ENCODE measurements at places on chromosomes 11 and 22.

DNA sequence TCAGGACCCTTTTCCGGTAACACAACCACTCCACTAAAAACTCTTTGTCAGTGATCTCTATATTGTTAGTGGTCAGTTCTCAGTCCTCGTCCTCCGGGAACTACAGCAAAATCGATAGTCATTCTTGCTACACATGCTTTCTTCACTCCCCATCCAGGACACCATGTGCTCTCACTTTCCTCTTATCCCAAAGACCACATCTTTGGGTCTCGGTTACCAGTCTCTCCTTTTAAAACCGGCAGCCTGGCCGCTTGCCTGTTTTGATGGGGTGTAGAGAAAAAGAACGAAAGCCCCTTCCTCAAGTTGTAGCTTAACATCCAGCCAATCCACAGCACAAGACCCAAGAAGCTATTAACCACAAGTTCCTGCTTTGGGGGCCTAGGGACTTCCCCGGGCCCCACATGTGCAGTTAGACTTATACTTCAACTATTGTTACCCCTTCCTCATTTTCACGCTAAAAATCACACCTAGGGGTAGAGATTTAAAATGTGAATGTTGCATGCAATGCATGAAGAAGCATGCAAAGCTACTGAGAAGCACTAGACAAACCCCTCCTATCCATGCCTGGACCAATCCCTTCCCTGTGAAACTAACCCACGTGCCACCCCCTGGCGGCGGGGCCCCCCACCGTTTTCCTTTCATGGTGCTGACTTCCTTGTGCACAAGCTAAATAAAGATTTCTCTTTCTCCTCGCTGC lies 1.5 kb upstream of the TOLLIP start:
- peak overlapping the region; percentile 85 for H3K4me3 ChIP-seq
- DNase-seq = peak; percentile 77
- H3K27ac ChIP-seq = peak overlapping the region; percentile 96
- no peaks in the 10 kb centered on the region for H3K27me3 ChIP-seq
- H3K4me1 ChIP-seq = peaks cover 52% of the 10 kb centered on the region
- H3K36me3 ChIP-seq = no peaks in the 10 kb centered on the region

DNA sequence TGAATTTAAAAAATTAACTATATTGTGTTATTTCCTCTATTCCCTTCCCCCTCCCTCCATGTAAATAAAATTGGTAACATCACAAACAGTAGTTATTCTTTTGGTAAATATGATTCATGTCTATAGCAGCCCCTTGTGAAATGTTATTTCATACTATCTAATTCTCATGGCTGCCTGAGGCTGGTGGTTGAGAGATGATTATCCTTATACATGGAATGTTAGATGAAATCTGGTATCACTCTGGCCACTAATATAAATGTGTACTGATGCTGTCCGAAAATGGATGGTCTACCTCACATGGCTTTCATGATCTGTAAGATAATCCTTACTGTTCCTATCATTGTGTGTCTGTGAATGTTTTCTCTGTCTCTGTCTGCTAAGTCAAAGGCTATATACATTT lies 25.0 kb upstream of the EXPH5 start:
- H3K4me1 ChIP-seq = no peaks in the 10 kb centered on the region
- H3K4me3 ChIP-seq = no peak overlapping the region
- DNase-seq = no peak
- H3K27me3 ChIP-seq = no peaks in the 10 kb centered on the region
- H3K27ac ChIP-seq = no peak overlapping the region
- H3K36me3 ChIP-seq = no peaks in the 10 kb centered on the region

GRCh38 chr11:102345904-102346303 lies 1.1 kb upstream of the BIRC2 start:
- peaks cover 13% of the 10 kb centered on the region for H3K36me3 ChIP-seq
- DNase-seq = peak; percentile 75
- H3K27me3 ChIP-seq = no peaks in the 10 kb centered on the region
- no peak overlapping the region for H3K4me3 ChIP-seq

DNA sequence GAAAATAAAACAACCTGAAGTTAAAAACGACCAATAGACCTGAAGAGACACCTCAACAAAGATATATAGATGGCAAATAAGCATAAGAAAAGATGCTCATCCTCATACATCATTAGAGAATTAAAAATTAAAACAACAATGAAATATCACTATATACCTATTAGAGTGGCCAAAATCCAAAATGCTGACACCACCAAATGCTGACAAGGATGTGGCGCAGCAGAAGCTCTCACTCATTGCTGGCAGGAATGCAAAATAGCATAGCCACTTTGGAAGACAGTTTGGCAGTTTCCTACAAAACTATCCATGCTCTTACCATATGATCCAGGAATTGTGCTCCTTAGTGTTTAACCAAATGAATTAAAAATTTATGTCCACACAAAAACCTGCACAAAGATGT lies 55.0 kb upstream of the APOA1 start:
- no peak for DNase-seq
- H3K27me3 ChIP-seq = no peaks in the 10 kb centered on the region
- H3K4me1 ChIP-seq = peaks cover 4% of the 10 kb centered on the region

GRCh38 chr22:23775779-23776375 lies 3.2 kb downstream of the MMP11 start:
- DNase-seq = no peak
- no peaks in the 10 kb centered on the region for H3K36me3 ChIP-seq
- no peak overlapping the region for H3K27ac ChIP-seq
- no peaks in the 10 kb centered on the region for H3K27me3 ChIP-seq
- peaks cover 21% of the 10 kb centered on the region for H3K4me1 ChIP-seq

GRCh38 chr11:113202431-113202830 lies 112.0 kb upstream of the TTC12 start:
- no peaks in the 10 kb centered on the region for H3K4me1 ChIP-seq
- H3K36me3 ChIP-seq = peaks cover 22% of the 10 kb centered on the region
- H3K27ac ChIP-seq = no peak overlapping the region
- H3K4me3 ChIP-seq = no peak overlapping the region
- DNase-seq = no peak

GRCh38 chr11:26949846-26950245 lies 44.1 kb upstream of the FIBIN start:
- H3K36me3 ChIP-seq = no peaks in the 10 kb centered on the region
- H3K27me3 ChIP-seq = no peaks in the 10 kb centered on the region
- no peak overlapping the region for H3K27ac ChIP-seq
- H3K4me1 ChIP-seq = no peaks in the 10 kb centered on the region
- DNase-seq = no peak

GRCh38 chr11:41246399-41246745 lies 213.1 kb downstream of the LRRC4C start:
- H3K27ac ChIP-seq = no peak overlapping the region
- no peak for DNase-seq
- no peak overlapping the region for H3K4me3 ChIP-seq
- no peaks in the 10 kb centered on the region for H3K27me3 ChIP-seq
- no peaks in the 10 kb centered on the region for H3K4me1 ChIP-seq
- H3K36me3 ChIP-seq = no peaks in the 10 kb centered on the region

DNA sequence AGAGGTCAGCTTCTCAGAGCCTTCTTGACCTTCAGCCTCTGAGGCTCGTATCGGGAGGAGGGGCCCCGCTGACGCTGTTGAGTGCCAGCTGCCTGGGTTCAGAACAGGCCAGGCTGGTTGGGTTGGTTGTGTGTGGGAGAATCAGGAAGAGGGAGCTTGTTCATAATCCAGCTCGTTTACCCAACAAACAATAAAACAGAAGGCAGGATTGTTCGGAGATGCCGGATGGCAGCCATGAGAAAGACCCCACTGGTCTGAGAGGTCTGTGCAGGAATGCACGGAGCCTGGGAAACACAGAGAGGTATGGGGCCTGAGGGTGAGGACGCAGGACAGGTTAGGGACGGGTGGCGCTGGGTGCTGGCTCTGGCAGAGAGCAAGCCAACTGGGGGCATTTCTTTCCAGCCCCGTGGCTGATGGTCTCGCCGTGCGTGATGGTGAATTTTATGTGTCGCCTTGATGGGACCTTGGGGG lies 31.6 kb upstream of the SHANK2 start:
- H3K27me3 ChIP-seq = no peaks in the 10 kb centered on the region
- DNase-seq = no peak
- H3K4me3 ChIP-seq = no peak overlapping the region
- no peaks in the 10 kb centered on the region for H3K36me3 ChIP-seq
- no peaks in the 10 kb centered on the region for H3K4me1 ChIP-seq
- no peak overlapping the region for H3K27ac ChIP-seq

GRCh38 chr11:2931771-2932738 lies 2.8 kb upstream of the PHLDA2 start:
- H3K4me3 ChIP-seq = no peak overlapping the region
- no peaks in the 10 kb centered on the region for H3K36me3 ChIP-seq
- no peak for DNase-seq
- no peak overlapping the region for H3K27ac ChIP-seq
- peaks cover 31% of the 10 kb centered on the region for H3K27me3 ChIP-seq

DNA sequence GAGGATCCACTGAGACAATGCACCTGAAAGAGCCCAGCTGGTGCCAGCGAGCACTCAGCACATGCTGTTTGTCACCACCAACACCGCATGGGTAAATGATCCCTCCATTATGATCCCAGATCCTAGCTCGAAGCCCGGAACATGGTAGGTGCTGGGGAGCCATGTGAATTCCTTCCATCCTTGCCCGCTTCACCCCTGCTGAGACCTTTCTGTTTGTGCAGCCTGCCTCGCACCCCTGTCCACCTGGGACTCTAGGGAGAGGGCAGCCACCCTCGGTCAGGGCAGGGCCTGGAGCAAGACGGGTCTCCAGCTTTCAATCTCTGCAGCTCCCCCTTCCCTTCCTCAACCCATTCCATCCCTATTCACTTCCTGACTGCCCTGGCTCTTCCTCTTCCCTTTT lies 116.2 kb upstream of the ALX4 start:
- no peak overlapping the region for H3K4me3 ChIP-seq
- no peak for DNase-seq
- H3K4me1 ChIP-seq = no peaks in the 10 kb centered on the region
- H3K27ac ChIP-seq = no peak overlapping the region

DNA sequence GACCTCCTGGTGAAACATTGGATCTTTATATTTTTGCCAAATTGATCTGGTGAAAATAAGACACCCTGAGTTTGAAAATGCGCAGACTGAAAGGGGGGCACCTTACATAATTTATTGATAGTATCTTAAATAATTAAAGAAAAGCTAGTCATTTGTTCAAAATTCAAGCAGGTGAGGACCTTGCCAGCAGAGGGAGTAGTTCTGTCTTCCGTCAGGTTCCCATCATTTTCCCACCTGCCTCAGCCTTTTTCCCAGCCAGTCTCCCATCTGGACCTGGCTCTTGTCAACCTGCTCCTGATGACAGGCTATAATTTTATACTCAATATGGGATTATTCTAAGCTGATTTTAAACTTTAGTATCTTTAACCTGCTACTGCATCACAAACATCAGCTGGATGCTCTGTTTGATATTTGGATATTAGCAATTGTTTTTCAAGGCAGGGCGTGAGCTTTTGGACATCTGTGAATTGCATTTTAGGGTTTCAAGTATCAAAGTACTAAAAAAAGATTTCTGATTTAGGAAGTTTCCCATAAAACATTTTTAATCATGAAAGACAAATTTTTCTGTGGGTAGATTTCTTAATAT lies 132.0 kb downstream of the ELP4 start:
- H3K27ac ChIP-seq = no peak overlapping the region
- no peaks in the 10 kb centered on the region for H3K36me3 ChIP-seq
- no peak overlapping the region for H3K4me3 ChIP-seq
- no peaks in the 10 kb centered on the region for H3K27me3 ChIP-seq
- no peak for DNase-seq

DNA sequence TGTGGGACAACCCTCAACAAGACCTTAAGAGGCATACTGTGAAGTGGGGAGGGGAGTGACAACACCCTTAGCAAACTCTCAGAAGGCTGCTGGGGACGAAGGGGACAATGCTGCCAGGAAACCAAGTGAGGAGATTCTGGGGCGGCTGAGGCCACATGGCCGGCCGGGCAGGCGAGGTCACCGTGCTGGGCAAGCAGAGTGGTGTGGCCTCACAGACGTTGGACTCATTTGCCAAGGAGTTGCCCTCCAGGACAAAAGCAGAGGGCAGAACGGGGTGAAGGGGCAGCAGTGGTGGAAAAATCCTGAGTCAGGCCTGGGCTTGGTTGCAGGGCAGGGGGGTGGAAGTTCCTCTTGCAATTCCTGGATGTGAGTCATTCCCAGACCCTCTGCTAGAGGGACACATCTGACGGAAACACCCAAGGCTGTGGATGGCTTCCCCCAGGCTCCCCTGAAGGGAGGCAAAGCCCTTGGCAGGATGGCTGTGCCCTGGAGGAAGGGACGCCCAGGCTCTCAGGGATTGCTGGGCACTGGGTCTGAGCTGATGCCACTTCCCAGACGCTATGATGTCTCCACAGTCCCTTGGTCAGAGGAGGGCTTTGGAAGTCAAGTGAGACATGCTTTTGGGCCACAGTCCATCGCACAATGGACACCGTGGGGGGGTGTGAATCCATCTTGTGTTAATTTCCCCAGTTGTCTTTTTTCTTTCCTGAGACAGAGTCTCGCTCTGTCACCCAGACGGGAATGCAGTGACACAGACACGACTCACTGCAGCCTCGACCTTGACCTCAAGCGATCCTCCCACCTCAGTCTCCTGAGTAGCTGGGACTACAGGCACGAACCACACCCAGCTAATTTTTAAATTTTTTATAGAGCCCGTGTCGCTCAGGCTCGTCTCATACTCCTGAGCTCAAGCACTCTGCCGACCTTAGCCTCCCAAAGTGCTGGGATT lies 16.2 kb upstream of the SHANK3 start:
- no peak overlapping the region for H3K27ac ChIP-seq
- no peaks in the 10 kb centered on the region for H3K27me3 ChIP-seq
- no peaks in the 10 kb centered on the region for H3K4me1 ChIP-seq
- DNase-seq = no peak

- H3K4me3 ChIP-seq = no peak overlapping the region
- no peak overlapping the region for H3K27ac ChIP-seq
- peaks cover 5% of the 10 kb centered on the region for H3K27me3 ChIP-seq
- DNase-seq = peak; percentile 83
These were observed 85.3 kb upstream of the SYT13 start for GRCh38 chr11:45371251-45372115.

- no peak for DNase-seq
- no peak overlapping the region for H3K4me3 ChIP-seq
- H3K27me3 ChIP-seq = no peaks in the 10 kb centered on the region
These were observed 138.0 kb upstream of the POU2AF2 start for GRCh38 chr11:111107501-111107900.

- H3K4me1 ChIP-seq = peaks cover 2% of the 10 kb centered on the region
- no peak overlapping the region for H3K27ac ChIP-seq
- no peaks in the 10 kb centered on the region for H3K36me3 ChIP-seq
- DNase-seq = no peak
These were observed 47.3 kb downstream of the RAB30 start for GRCh38 chr11:83024270-83024854.

- no peaks in the 10 kb centered on the region for H3K4me1 ChIP-seq
- DNase-seq = no peak
- no peak overlapping the region for H3K4me3 ChIP-seq
These were observed 10.6 kb upstream of the TPH1 start for GRCh38 chr11:18056561-18057181.

- H3K36me3 ChIP-seq = no peaks in the 10 kb centered on the region
- H3K27ac ChIP-seq = no peak overlapping the region
- H3K4me3 ChIP-seq = no peak overlapping the region
- H3K27me3 ChIP-seq = no peaks in the 10 kb centered on the region
These were observed 41.6 kb upstream of the CBX7 start for GRCh38 chr22:39194098-39194497.
